ENCODE measurements at places on chromosomes 2 and 18. TPM values are rescaled to one million over a fixed set of nuclear protein-coding genes. Genes with fewer than 3 reads are reported as not detected.

The SOWAHC gene
- 0.90 TPM for total RNA-seq

The IFIH1 gene
- total RNA-seq: 66.9 TPM

The RTP5 gene
- total RNA-seq: not detected

The COLEC12 gene
- total RNA-seq: not detected

The SH3RF3 gene
- 0.45 TPM for total RNA-seq

The TANC1 gene
- total RNA-seq: 0.48 TPM

The SKOR2 gene
- total RNA-seq: not detected

DNA sequence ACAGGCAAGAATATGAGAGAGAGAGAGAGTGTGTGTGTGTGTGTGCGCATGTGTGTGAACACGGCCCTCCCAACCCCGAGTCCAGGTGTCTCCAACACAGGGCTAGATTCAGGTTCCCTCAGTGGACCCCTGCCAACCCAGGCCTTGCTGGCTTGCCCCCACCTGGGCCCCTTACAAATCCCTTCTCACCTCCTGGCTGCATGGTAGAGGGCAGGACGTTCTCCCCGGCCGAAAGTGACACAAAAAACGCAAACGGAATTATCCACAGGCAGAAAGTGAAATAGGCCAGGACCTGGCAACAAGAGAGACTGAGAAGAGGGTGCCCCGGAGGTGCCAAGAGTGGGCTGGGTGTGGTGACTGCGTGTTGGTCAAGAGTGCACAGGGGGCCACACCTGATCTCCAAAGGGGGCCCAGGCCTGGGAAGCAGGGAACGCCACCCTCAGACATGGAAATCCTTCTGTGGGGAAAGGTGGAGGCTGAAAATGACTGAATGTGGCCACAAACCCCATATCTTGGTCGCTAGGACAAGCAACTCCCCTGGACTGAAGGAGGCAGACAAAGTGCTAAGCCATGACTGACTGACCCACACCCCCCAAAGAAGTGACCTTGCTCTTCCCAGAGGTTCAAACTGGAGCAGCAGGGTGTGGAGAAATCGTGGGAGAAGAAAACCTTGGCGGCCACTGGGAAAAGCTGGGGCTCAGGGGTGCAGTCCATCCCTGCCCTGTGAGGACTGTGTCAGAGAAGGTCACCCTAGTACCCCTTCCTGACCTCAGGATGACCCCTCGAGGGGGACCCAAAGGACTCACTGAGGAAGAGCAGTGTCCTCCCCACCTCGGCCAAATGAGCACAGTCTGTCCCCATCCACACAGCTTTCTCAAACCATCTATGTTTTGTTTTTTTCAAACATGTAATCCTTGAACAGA, 5.7 kb downstream of the TEX261 start:
- peak; percentile 8 for DNase-seq

DNA sequence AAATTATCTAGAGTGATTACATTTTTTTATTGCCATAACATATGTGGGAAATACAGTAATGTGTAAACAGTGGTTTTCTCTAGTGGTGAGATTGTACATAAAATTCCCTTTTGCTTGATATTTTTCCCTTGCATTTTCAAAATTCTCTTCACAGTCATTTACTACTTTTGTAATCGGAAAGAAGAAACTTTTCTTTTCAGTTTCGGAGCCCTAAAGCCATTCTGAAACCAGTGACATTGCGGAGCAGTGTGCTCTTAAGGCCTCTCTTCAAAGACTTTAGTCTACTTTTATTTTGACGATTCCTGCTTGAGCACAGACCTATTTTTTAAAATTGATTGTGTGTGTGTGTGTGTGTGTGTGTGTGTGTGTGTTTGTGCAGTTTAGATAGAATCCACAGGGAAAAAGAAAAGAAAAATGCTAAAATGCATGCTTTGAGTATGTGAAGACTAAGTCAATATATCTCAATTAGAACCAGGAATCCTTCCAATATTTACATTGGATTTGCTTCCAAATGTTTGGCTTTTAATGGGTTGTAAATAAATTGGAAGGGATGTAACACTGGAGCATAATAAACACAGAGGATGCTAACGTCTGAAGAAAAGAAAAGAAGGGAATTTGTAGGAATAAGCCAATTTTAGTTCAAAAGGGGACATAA, 357.4 kb downstream of the RND3 start:
- no peak for DNase-seq

DNA sequence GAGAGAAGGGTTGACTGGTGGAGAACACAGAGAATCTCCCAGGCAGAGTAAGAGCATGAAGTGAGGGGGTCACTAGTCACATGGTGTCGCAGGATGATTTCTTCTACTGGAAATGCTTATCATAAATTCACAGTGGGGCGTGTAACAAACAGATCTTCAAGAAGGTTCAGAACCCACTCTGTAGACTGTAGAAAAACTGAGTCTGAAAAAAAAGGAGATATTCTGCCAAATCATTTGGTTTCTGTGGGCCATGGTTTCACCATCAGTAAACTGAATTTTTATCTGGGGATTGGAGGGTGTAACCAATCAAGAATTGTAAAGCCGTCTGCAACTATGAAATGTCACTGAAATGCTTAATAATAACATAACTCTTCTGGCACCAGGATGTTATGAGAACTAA, 15.0 kb downstream of the TPGS2 start:
- no peak for DNase-seq

DNA sequence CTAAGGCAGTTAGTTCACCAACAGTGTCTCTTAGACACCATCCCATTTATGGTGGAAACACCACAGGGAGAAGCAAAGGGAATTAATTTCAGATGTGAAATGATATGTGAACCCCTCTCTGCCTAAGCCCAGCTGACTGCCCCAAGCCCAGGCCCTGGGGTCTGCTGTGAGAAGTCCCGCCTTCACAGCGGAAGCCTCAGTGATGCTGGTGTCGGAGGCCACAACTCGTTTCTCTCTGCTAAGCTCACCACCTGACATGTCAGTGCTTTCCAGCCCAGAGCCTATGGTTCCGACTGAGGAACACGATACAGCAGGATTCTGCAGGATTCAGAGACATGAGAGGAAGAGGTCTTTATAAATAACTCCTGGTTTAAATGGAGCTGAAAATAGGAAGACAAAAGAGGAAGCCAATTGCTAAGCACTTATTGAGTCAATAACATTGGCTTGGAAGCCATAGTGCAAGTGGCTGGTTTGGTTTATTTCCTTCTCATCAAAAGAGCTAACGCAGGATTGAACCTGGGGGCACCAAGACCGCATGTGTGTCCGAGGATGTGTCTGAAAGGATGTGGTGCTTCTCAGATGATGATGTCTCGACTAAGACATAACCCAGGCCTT, 21.9 kb upstream of the LOXHD1 start:
- no peak for DNase-seq

GRCh38 chr18:30081122-30081521, 961.4 kb downstream of the DSC3 start:
- DNase-seq: no peak

DNA sequence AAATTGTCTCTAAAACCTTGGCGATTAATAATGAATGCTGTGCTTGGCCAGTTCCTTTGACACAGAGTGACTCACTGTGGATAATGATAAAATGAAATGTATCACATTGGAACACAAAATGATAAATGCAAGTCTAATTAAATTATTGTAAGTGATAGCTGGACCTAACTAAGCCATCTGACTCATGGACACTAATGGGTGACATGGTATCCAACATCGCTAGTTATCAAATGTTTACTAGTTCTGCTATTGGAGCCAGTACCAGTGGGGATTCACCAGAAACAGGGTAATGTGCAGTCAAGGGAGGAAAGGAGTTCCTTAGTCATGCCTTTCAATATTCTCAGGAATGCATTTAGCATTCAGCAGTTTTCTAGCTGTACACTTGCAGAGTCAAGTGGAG, 736.3 kb upstream of the ACVR2A start:
- DNase-seq: no peak

DNA sequence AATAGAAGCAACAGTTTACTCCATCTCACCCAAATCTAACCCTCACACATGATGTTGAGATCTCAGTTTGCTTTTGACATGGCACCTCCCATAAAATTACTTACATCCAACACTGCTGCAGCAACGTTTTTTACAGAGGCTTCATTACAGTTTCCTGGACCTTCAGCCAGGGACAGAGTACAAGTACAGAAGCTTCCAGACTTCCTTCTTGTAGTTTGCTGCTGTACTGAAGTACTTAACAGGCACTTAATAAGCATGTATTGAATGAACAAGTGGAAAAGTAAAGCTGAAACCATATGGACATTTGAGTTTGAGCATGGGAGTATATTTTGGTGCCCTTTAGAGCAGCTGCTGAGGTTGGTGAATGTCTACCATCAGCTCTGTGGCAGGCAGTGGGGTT, 514.2 kb downstream of the PTPRM start:
- no peak for DNase-seq

DNA sequence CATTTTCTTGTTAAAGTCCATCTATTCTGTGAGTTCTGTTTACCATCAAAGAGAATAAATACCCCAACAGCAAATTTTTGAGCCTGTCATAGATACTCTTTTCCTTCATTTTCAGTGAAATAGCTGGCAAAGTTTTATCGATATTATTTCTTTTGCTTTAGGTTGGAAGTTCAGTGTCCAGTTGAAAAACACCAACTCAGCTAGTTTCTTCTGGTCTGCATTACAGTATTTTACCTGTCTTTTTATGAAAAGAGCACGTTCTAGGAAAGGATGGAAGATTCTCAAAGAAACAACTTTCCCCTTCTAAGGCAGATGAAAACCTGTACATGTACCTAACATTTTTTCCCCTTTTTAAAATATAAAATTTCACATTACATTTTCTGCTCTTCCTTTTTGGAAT, 80.4 kb upstream of the PROKR1 start:
- no peak for DNase-seq

GRCh38 chr2:74051504-74051903, 66.8 kb downstream of the TET3 start:
- DNase-seq: no peak

DNA sequence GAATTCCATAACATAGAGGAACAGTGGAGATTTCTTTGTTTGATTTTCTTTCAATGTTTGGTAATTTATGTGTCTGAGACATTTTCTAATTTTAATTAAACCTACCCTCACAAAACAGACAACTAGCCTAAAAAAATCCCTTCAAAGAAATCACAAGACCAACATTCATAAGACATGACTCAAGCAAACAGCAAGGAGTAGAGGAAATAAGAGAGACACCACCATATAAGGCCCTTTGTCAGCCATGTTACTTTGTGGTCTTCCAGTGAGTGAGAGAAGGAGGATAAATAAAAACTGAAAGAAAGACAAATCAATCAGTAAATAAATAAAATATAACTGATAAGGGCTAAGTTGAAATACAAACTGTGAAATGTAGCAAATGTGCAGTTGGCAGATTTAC, 830.8 kb upstream of the SLC39A10 start:
- no peak for DNase-seq

GRCh38 chr2:40363631-40364030, 88.3 kb downstream of the SLC8A1 start:
- no peak for DNase-seq

GRCh38 chr2:128631698-128632500, 313.2 kb upstream of the HS6ST1 start:
- peak; percentile 4 for DNase-seq

- no peak for DNase-seq
Observed at GRCh38 chr2:85237849-85238565, 89.8 kb downstream of the TGOLN2 start.

DNA sequence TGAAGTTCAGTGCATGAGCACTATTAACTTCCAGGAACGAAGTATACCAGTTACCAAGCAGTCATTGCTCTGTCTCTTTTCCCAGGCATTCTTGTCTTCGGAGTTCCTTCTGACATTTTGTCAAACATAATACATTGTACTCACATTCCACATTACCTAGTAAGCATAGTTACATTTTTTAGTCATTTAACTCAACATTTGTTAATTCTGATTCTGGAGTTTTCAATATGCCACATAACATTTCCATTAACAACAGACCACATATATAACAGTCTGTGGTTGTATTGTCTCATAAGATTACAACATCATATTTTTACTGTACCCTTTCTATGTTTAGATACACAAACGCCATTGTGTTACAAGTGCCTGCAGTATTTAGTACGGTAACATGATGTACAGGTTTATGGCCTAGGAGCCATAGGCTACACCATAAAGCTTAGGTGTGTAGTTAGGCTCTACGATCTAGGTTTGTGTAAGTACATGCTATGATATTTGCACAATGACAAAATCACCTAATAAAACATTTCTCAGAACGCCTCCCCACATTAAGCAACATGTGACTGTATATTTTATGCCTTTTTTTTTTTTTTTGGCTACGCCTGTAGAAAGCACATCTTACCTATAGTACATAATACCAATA, 187.1 kb downstream of the DYM start:
- no peak for DNase-seq

DNA sequence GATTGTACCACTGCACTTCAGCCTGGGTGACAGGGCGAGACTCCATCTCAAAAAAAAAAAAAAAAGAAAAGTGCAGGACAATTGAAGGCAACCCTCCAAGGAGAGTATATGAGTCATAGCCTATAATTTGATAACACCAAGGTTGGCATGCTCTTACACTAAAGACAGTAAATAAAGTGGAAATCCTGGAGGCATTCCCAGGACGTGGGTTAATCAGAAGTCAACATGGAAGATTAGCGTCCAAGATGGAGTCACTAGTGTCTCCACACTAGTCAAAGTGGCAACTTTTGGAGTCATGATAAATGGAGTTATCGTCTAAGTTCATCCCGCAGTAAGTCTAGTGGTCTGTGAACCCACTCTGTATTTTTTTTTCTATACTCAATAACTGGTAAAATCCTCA, 21.2 kb upstream of the UGGT1 start:
- no peak for DNase-seq

- DNase-seq: no peak
Observed at GRCh38 chr2:170087413-170087793, 90.5 kb upstream of the MYO3B start.

DNA sequence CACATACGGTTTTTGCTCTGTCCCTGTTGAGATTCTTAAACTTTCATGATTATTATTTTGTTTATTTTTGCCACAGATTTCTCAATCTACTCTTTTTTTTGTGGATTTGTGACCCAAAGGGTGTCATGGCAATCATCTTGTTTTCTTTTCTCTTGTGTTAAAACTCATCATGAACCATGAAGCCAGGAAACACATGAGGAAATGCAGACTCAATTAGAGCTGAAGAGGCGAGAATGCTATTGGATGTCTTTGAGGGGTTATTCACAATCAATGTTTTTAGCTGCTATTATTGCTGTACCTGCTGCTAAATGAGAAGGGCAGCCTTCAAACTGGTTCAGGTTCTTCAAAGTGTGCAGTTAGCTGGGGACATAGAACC, 99.5 kb upstream of the MMADHC start:
- DNase-seq: no peak

GRCh38 chr18:63083555-63083954, 236.0 kb downstream of the BCL2 start:
- no peak for DNase-seq

DNA sequence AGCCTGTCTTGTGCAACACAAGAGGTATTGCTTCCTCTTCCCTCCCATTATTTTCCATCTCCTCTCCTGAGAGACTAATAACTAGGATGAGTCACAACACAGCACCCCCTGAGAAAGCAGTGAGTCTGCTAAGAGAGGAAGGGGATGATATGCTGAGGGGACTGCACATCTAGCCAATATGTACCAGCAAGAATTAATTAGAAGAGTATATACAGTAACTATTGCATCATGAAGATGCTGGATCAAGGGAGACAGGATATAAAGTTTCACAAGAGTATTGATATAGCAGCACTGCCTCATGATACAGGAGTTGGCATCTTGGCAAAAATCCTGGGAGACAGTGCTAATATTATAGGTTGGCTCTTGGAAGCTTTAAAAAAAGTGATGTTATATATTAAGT, 289.9 kb upstream of the RBMS1 start:
- no peak for DNase-seq

Data from activated CD4-positive, alpha-beta memory T cell treated with anti-CD3 and anti-CD28 coated beads, Interleukin-2, amount 10 ng/mL, durations not matched to agents 7 days and 5 days (primary cell).